ENCODE measurements at places on chromosomes 12 and 14.

DNA sequence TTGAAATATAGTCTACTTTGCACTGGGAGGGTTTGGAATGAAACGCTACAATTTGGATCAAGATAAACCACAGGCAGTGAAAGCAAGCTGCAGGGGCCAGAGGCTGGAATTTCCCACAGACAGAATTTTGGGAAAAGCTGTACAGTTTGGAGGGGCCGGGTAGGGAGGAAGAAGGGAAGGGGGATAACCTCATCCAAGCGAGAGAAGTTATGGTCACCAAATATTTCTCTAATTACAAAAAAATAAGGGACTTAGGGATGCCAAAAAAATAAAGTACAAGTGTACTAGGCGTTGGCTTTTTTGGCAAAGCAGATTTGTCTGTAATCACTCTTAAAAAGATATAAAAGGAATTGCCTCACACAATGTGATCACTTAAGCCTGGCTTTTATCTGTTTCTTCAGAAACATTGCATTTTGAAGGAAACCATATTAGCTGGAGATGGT lies 31.2 kb upstream of the ADGRD1 start:
- ATAC-seq, result no peak

- no peak for ATAC-seq
Measured at GRCh38 chr12:104133866-104134265, 4.1 kb downstream of the NFYB start.

GRCh38 chr12:7857971-7858370 lies 14.7 kb downstream of the SLC2A14 start:
- ATAC-seq, result no peak

- ATAC-seq, result no peak
Measured at GRCh38 chr12:1212526-1212925, 221.5 kb downstream of the ERC1 start.

- no peak for ATAC-seq
Measured at GRCh38 chr14:71175491-71175890, 268.2 kb downstream of the PCNX1 start.

DNA sequence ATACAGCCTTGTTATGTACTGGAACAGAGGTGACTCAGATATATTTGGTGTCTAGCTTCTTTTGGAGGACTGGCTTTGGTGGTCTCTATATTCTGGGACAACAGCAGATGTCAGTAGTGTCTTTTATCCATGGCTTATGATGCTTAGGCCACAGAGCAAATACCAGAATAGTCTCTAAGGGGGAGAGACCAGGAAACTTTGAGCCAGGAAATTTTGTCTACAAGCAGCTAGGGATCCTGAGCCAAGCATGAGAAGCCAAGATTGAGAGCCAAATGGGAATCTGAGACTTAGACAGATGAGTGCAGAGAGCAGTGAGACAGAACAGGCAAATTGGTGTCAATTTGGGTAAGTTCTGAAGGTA lies 28.4 kb upstream of the PTPRR start:
- no peak for ATAC-seq

- ATAC-seq, result no peak
Measured at GRCh38 chr14:78182722-78183121, 12.5 kb downstream of the NRXN3 start.

DNA sequence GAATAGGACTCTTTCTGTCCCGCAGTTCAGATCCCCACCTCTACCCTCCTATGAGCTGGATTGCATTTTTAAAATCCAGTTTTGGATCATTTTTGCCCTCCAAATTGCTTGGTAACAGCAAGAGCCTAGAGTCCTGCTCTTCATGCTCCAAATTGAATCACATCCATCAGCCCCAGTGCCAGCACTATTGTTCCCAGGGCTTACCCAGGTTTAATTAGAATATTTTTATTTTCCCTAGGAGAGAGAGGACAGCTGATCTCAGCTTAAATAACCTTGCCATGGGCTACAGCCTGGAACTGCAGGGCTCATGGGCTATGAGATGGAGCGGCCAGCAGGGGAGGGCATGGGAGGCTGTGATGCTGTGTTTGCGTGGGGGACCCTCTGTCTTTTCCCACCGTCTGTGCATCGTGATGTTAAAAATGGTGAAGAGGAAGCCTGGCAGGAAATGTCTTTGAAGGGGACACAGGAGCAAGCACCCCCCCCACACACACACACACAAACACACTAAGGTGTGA lies 59.4 kb upstream of the WSCD2 start:
- no peak for ATAC-seq

DNA sequence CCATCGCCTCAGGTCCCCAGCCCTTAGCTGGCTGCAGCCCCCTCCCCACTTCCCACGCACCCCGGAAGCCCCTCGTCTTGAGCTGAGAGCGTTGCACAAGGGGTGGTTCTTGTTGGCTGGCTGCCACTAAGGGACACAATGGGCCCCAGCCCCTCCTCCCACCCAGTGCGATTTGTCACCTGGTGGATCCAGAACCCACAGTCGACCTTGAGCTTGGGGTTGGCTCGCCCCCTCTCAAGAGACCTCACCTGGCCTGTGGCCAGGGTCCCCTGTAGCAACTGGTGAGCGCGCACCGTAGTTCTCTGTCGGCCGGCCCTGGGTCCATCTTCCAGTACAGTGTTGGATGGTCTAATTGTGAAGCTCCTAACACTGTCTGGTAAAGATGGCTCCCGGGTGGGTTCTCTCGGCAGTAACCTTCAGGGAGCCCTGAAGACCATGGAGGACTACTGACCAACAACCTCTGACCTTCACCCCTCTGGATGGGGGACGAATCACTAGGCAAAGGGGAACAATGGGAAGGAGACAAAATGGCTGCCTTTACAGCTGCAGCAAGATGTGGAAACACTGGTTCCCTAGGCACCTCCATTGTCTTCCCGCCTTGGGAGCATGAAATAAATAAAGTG lies 6.6 kb downstream of the PHB2 start:
- ATAC-seq, result no peak

DNA sequence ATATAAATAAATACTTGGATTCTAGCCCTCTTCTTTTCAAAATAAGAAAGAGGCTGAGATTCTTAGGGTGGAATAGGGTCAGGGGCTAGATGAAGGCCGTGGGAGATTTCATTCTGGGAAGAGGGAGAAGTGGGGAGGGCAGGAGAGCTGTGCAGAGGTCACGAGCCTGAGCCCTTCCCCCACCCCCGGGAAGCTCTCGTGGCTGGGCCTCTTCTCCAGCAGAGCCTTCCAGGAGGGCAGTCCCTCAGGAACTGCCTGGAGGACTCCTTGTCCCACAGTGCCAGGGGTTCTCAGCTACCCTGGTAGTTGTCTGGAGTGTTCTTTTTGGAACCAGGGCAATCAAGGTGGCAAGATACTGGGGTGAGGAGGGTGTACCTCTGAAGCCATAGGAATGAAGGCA lies 94.0 kb downstream of the ESR2 start:
- no peak for ATAC-seq

- ATAC-seq, result no peak
Measured at GRCh38 chr12:119808441-119808840, 68.7 kb downstream of the CIT start.

- no peak for ATAC-seq
Measured at GRCh38 chr12:96701856-96702255, 205.2 kb upstream of the NEDD1 start.
